ENCODE measurements at places on chromosomes 4 and X.
A peak's percentile ranks its signal among the peaks of the same experiment; 100 is the strongest.

- no peak overlapping the region for H3K27ac ChIP-seq
- no peak overlapping the region for H3K4me3 ChIP-seq
- no peaks in the 10 kb centered on the region for H3K4me1 ChIP-seq
- no peaks in the 10 kb centered on the region for H3K36me3 ChIP-seq
- peaks cover 12% of the 10 kb centered on the region for H3K27me3 ChIP-seq
- no peak for DNase-seq
Observed at GRCh38 chr4:24643774-24644520, 59.6 kb upstream of the DHX15 start.

DNA sequence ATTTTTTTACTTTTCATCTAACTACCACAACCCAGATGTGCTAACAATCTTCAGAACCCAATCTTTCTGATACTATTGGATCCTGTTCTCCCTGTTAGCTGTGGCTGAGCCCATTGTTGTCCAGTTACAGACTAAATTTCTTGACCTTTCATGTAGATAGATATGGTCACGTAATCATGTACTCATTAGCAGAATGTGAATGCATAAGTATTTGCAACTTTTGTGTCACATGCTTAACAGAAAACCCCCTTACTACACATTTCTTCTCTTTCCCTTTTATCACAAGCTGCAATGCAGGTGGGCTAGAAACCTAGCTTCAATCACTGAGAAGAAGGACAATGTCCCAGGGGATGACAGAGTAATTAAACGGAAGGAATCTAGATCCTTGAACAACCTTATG, 13.1 kb upstream of the FAM13A start:
- H3K4me1 ChIP-seq: peaks cover 7% of the 10 kb centered on the region
- DNase-seq: no peak

GRCh38 chr4:46385946-46386345, 4.0 kb downstream of the GABRA2 start:
- peaks cover 3% of the 10 kb centered on the region for H3K36me3 ChIP-seq
- peaks cover 16% of the 10 kb centered on the region for H3K27me3 ChIP-seq
- no peak overlapping the region for H3K4me3 ChIP-seq
- H3K4me1 ChIP-seq: peaks cover 4% of the 10 kb centered on the region

DNA sequence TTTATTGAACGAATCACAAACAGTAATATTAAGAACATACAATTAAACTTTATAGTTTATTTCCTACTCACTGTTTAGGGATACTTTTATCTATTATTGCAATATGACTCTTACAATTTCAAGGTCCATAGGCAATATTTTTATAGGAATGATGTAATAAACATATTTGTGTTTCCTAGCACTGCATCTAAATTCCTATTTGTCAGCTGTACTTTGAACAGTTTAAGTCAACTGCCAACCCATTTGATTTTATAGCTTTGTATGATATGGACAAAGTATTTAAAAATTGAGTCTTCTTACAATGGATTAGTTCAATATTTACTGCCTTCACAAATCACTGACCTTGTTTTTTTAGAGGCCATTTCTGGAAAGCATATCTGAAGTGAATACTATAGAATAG, 199.3 kb downstream of the PCDH7 start:
- DNase-seq: no peak
- no peaks in the 10 kb centered on the region for H3K4me1 ChIP-seq
- H3K36me3 ChIP-seq: no peaks in the 10 kb centered on the region
- no peaks in the 10 kb centered on the region for H3K27me3 ChIP-seq
- no peak overlapping the region for H3K4me3 ChIP-seq
- no peak overlapping the region for H3K27ac ChIP-seq

DNA sequence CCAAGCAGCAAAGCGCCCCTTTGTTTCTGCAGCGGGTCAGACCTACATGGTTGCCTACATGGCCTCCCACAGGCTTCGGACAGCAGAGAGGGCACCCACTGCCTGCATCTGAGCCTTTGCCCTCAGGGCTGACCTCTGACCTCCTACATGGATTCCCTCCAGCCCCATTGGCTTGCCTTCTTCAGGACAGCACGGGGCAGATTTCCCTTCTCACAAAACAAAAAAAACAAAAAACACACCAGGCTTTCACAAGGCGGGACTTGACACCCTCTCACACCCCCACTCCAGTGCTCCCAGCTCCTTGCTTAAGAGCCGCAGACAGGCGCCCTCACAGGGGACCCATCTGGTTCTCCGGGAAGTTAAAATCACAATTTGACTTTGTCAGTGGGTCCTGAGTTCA, 32.9 kb downstream of the ZFYVE28 start:
- H3K27me3 ChIP-seq: peaks cover 25% of the 10 kb centered on the region
- no peak overlapping the region for H3K4me3 ChIP-seq
- DNase-seq: no peak
- H3K27ac ChIP-seq: no peak overlapping the region
- H3K36me3 ChIP-seq: peaks cover 3% of the 10 kb centered on the region
- peaks cover 9% of the 10 kb centered on the region for H3K4me1 ChIP-seq

GRCh38 chr4:153438916-153439756, 27.0 kb upstream of the TMEM131L start:
- H3K4me3 ChIP-seq: peak overlapping the region; percentile 78
- H3K27me3 ChIP-seq: no peaks in the 10 kb centered on the region
- peaks cover 41% of the 10 kb centered on the region for H3K4me1 ChIP-seq
- H3K27ac ChIP-seq: peak overlapping the region; percentile 53
- peak; percentile 33 for DNase-seq
- no peaks in the 10 kb centered on the region for H3K36me3 ChIP-seq

DNA sequence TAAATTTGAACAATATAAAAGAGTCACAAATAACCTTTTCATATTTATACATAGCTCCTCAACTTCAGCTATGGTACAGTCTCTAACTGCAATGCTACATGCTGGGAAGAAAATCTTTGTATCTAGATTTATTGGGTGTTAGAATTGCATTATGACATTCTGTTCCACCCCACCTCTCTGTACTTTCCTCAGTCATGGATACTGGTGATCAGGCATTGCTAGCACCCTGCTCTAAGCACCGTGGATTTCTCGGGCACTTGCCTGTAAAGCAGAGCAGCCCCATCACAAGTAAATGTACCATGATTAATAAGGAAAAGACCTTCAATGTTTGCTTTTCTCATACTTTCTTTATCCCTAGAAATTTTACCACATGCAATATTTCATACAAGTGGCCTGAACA, 1028.9 kb upstream of the INTU start:
- H3K4me3 ChIP-seq: no peak overlapping the region
- no peaks in the 10 kb centered on the region for H3K4me1 ChIP-seq

GRCh38 chr4:43146198-43146597, 253.7 kb downstream of the GRXCR1 start:
- H3K4me1 ChIP-seq: no peaks in the 10 kb centered on the region
- H3K4me3 ChIP-seq: no peak overlapping the region
- no peaks in the 10 kb centered on the region for H3K27me3 ChIP-seq
- DNase-seq: no peak
- no peaks in the 10 kb centered on the region for H3K36me3 ChIP-seq
- H3K27ac ChIP-seq: no peak overlapping the region

All from memory B cell (primary cell).